Stimulated activated CD4-positive, alpha-beta T cell treated with anti-CD3 and anti-CD28 coated beads, TNF-alpha, amount 100 ng/mL, for 1 hour (primary cell): ENCODE measurements at places on chromosomes 16 and 17.

DNA sequence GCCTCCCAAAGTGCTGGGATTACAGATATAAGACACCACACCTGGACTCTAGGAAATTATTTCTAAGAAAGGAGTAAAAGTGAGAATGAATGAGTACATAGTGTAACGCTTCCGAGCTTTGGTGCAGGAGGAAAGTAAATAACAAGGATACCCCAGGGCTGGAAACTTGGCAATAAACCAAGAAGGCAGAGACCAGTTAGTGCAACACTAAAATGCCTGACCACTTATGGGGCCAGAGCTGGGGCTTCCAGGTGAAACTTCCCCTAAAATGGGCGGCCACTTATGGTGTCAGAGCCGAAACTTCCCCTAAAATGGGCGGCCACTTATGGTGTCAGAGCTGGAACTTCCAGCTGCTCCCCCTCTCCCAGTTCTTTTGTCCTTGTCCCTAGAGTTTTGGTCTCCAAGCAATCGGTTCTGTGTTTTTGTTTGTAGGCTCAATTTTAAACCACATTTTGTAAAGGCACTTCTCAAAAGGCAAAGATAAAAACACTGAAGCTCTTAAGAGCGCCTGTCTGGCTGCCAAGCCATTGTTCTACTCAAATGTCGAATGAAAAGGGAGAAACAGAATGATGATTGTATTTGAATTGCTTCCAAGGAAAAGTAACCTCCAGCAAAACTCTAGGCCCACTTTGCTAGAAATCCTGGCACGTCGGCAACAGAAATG lies 63.9 kb downstream of the NXN start:
- DNase-seq: no peak

- DNase-seq: no peak
Observed at GRCh38 chr16:86255966-86256365, 254.4 kb upstream of the FOXF1 start.

GRCh38 chr17:50631908-50632571 lies 2.6 kb upstream of the ABCC3 start:
- no peak for DNase-seq

DNA sequence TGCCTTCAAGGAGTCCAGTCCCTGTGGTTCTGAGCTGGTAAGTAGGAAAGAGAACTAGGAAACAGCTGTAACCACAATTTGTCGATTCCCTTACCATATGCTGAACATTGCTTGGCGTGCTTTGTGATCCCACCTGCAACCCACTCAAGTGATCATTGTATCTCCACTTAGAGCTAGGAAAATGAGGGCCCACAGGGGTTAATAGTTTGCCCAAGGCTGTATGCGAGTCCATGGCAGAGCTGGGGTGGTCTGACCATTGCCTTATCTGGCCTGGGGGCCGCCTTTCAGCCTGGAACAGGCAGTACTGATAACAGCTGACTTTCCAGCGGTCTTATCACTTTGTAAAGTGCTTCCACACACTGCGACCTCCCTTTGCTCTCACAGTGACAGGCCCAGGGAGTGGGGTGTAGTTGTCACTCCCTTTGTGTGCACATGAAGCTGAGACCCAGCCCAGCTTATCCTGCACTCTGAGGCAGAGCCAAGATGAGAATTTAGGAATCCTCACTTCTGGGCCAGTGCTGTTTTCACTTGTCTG lies 9.8 kb downstream of the MYL4 start:
- DNase-seq: no peak

DNA sequence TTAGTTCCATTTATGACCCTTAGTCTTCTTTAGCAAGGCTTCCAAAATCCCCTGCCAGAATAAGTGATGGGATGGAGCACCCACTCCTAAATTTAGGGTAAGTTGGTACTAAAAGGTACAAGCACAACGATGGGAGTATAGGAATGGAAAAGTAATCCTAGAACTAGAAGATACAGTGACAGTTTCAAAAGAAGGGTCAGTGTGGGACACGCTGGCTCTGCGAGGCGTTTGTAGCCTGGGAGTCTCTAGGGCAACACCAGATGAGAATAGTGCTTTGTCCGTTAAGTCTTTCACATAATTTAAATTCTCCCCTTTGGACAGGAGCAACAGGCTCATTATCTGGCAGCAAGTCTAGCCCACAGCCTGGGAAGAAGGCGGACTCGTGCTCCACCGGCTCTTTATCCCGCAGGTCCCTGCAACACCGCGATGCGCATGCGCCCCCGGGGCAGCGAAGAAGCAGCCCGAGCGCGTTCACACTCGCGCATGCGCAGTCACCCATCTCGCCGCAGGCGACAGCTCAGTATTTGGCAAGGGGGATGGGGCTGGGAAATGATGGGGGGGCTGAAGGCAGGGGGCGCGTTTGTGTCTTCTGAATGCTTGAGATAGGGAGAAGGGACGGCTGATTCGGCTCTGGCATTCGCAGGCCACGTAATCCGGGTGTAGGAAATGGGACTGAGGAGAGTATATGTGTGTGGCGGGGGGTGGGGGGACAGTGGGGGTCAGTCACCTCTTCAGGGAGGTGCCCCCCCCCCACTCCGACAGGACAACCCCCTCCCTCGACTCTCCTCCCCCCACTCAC lies 564 bp downstream of the SPOP start:
- DNase-seq: peak; percentile 97

GRCh38 chr16:9867176-9867575 lies 315.1 kb downstream of the GRIN2A start:
- no peak for DNase-seq

GRCh38 chr17:5110816-5111215 lies 862 bp downstream of the ZNF232 start:
- no peak for DNase-seq

DNA sequence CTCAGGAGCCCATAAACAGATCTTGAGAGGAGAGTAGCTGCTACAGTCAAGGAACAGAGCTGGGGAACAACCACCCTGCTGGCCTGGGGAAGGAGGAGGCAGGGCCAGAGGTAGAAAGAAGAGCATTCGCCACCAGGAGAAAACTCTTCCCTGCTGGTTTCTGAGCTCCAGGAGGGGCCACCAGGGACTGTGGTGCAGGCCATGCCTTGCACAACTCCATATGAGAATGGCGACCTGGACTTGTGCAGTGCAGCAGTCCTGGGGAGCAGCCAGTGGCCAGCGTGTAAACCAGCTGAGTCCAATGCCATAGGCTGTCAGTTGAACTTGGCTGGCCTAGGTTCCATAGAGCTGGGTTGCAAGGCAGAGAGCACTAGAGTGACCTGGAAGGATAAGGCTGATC lies 11.6 kb downstream of the SLC13A2 start:
- no peak for DNase-seq

GRCh38 chr17:11608396-11608795 lies 10.1 kb downstream of the DNAH9 start:
- DNase-seq: no peak

- DNase-seq: no peak
Observed at GRCh38 chr17:40659911-40660310, 5.1 kb downstream of the KRT222 start.

GRCh38 chr17:80455784-80456183 lies 20.6 kb downstream of the NPTX1 start:
- no peak for DNase-seq

DNA sequence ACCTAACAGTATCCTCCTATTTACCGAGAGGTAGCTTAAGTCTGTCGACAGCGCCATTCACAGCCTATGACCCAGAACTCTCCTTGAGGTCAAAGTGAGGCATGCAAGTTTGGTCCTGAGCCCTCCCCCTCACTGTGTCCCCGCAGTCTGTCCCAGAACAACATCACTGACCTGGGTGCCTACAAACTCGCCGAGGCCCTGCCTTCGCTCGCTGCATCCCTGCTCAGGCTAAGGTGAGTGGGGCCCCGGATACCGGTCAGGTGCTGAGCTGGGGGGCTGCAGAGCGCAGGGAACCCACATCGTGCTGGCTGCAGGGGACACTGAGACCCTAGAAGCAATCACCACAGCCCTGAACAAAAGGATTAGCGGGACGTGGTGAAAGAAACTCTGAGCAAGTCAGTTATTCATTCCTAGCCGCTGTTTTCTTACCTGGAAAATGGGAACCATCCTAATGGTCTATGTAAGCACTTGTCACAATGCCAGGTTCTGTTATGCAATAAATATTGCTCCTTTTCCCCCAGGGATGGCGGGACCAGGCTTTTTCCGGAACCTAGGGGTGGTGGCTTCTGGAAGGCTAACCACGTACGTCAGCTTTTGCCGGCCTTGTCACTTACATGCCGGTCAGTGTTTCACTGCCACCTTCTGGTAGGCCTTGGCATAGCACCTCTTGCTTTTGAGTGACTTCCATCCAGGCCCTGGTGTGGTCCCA lies 23.8 kb downstream of the DEXI start:
- peak; percentile 47 for DNase-seq

DNA sequence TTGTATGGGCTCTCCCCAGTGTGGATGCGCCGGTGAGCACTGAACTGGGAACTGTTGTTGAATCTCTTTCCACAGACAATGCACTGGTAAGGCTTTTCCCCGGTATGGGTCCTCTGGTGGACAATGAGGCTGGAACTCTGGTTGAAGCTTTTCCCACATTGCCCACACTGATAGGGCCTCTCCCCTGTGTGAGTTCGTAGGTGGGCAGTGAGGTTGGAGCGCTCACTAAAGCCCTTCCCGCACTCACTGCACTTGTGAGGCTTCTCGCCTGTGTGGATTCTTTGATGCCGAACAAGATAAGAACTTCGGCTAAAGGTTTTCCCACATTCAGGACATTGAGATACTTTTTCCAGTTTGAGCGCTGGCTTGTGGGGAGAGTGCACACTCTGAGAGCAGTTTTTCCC lies 17.8 kb downstream of the ZSCAN32 start:
- DNase-seq: no peak

DNA sequence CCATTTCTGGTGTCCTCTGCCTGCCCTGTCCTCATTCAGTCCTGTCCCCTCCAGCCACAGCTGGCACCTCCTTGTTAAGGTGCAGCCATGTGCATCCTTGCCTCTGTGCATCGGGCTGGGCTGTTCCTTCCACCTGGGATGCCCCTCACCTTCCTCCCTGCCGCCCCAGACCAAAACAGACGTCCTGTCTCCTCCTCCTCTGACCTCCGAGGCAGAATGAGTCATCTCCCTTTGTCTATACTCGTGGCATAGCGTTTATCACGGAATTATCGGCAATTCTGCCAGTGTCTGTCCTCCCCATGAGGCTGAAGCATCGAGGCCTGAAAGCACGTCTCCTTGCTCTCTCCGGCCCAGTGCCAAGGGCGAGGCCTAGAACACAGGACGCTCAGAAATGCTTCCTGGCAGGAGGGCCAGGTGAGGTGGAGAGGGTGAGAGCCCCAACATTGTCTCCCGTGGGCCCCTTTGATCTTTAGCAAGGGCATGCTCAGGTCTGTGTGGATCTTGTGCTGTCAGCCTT lies 4.6 kb downstream of the RAI1 start:
- DNase-seq: no peak

- no peak for DNase-seq
Observed at GRCh38 chr16:46709469-46710005, 20.1 kb downstream of the ORC6 start.

DNA sequence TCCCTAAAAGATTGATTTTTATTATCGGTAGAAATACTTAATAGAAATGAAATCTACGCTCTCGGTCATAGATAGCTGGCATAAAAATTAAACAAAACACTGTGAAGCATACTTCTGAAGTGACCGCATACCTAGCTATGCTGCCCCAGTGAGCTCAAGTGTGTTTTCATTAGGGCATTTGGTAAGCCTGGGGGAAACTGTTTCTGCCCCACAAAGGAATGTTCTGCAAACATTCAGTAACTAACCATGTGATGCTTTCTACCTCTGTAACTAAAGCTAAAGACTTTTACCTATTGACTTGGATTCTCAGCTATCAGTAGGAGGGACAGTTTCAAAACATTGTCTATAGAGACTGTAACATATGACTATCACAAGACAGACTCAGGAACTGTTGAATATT lies 93.5 kb upstream of the HSBP1 start:
- no peak for DNase-seq

DNA sequence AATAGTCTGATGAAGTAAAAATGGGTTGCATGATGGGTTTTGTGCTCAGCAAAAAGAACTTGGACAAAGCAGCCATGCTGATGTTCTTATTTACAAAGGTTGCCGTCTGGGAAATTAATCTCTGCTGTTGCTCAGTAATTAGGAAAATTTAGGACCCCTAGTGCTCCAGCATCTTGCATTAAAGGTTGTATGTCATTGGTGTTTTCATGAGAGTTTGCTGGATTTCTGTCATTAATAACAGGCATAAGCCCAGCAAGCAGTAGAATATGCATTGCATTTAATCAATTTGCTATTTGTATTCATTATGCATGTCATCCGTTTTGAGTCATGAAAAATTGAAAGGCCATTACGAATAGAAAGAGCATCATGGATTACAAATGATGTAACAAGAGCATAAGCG lies 45.3 kb upstream of the C16orf78 start:
- no peak for DNase-seq

DNA sequence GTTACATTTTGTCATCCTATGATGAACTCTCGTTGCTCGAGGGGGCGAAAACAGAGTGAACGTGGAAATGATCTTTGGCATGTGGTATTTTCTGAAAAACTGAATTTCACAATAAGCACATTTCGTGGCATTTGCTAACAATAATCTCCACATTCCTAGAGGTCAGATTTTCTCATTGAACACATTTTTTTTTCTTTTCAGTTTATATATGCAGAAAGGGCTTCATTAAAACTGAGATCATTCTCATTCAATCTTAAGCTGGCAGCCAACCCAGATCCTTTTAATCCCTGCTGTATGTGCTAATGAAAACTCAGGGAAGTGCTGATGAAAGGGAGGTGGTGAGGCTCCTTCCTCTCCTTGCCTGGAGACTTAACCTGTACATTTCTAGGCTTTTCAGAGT lies 52.6 kb downstream of the PRKCA start:
- no peak for DNase-seq
